Neural progenitor cell (in vitro differentiated cells): ENCODE measurements at places on chromosomes 12 and 14.

GRCh38 chr14:105476097-105476830 is 1.6 kb downstream of the CRIP2 start:
- H3K4me3 ChIP-seq: peak overlapping the region; percentile 78
- H3K27ac ChIP-seq: no peak overlapping the region
- peaks cover 67% of the 10 kb centered on the region for H3K27me3 ChIP-seq

GRCh38 chr12:116674643-116675183 is 63.2 kb downstream of the SPRING1 start:
- no peaks in the 10 kb centered on the region for H3K36me3 ChIP-seq
- no peak for DNase-seq
- H3K4me1 ChIP-seq: no peaks in the 10 kb centered on the region
- H3K27ac ChIP-seq: no peak overlapping the region
- no peaks in the 10 kb centered on the region for H3K27me3 ChIP-seq

GRCh38 chr12:85182699-85183098 is 97.3 kb upstream of the ALX1 start:
- H3K36me3 ChIP-seq: no peaks in the 10 kb centered on the region
- H3K27me3 ChIP-seq: no peaks in the 10 kb centered on the region
- peak; percentile 21 for DNase-seq

GRCh38 chr14:70812124-70812818 is 3.0 kb upstream of the MAP3K9 start:
- H3K4me3 ChIP-seq: peak overlapping the region; percentile 79
- no peaks in the 10 kb centered on the region for H3K27me3 ChIP-seq
- no peak for DNase-seq
- H3K36me3 ChIP-seq: no peaks in the 10 kb centered on the region
- no peak overlapping the region for H3K27ac ChIP-seq

GRCh38 chr12:109259545-109259895 is 49.6 kb downstream of the FOXN4 start:
- H3K27ac ChIP-seq: no peak overlapping the region
- H3K4me1 ChIP-seq: no peaks in the 10 kb centered on the region
- DNase-seq: no peak
- H3K27me3 ChIP-seq: no peaks in the 10 kb centered on the region

DNA sequence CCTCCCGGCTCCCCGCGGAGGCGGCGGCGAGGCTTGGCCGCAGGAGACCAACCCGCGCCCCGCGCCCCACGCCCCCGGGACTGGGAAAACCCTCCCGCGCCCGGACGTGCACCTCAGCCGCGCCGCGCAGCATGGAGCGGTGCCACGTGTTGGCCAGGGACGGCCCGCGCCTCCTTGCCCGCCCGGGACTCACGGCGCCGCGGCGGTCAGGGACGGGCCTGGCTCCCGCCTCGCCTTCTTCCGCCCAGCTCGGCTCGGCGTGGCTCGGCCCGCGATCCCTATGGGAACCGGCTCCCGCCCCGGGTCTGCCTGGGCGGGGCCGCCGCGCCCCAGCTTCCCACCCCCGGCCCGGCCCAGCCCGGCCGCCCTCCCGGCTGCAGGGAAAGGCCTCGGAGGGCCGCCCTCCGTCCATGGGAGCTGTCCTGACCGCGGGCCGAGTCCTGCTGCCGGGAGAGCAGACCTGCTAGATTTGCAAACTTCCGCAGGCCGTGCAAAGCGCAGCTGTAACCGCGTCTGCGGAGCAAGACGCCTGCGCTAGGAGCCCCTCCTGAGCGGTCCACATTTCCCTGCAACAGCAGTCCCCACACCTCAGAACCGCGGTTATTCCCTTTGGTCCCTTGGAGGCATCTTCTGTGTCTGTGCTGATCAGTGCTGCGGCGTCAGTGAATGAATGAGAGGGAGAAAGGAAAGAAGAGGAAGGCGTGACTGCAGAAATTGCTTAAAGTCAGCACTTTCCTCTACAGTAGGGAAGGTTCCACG is at the start of gene CDKL1:
CDKL1 (minus strand) TSS at position 251 of the 759 bp plus-strand sequence. CDS start 1,013 bp downstream, outside the sequence.
- H3K4me1 ChIP-seq: peaks cover 13% of the 10 kb centered on the region
- peak within 1 kb of the TSS; percentile 63 for H3K4me3 ChIP-seq
- H3K36me3 ChIP-seq: no peaks in the 10 kb centered on the region
- DNase-seq: peak; percentile 86
- no peak within 1 kb of the TSS for H3K27ac ChIP-seq
